ENCODE measurements at places on chromosomes 7 and 10.

DNA sequence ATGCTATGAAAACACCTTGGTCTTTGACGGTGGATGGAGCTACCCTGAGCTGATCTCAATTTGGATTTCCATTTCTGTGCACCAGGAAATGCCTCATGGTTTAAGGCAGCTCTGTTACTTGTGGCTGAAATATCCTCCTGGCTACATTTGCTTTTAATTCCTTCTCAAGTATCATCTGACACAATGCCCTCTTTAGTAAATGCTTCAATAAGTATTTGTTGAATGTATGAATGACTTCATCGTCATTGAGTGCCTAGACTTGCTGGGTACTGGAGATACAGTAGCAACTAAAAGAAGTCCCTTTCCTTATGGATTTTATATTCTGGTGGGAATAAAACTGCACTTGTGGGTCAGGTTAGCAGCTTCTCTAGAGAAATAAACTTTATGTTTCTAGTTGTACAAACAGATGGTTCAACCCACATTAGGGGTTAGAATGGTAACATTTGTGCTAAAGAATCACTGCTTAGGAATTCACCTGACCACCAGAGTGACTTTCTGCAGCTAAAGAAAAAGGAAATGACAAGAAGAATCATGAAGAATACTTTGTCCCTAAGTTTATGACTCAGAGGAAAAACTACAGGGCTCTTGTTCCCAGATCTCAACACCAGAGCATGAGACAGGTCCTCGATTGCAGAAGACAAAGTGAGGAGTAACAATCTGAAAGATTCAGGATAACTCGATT, 21.8 kb upstream of the SMNDC1 start:
- DNase-seq: no peak

DNA sequence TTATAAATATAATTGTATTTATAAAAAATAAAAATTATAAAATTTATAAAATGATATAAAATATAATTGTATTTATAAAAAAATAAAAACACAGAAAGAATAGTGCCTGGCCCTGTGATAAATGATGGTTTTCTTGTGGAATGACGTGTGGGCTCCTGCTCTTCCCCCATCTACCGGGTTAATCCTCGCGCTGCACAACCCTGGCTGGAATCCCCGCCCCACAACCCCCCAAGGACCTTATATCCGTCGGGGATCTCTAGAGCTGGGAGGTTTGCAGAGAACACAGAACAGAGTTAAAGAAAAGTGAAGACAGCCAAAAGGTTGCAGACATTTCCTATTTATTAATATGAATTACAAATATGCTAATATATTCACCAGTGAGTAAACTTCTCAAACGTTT, 95.4 kb upstream of the NPS start:
- DNase-seq: no peak

DNA sequence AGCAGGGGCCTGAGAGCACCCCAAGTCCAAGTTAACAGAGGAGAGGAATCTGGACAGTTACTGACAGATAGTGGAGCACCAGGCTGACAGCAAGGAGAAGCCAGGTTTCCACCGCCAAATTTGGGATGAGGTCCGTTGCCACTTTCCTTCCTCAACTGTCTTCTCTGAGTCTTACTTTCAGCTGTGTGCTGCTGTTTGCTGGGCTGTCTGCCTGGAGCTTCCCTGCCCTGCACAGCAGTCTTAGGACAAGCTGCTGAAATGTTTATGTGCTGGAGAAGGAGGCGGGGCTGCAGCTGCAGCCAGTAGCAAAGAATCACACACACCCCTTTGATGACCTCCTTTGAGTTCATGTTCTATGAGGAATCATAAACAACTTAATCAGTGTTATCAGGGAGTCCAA, 17.4 kb upstream of the CYP3A7 start:
- no peak for DNase-seq

- no peak for DNase-seq
These were observed 17.1 kb upstream of the TMEM120A start for GRCh38 chr7:76011442-76011861.

DNA sequence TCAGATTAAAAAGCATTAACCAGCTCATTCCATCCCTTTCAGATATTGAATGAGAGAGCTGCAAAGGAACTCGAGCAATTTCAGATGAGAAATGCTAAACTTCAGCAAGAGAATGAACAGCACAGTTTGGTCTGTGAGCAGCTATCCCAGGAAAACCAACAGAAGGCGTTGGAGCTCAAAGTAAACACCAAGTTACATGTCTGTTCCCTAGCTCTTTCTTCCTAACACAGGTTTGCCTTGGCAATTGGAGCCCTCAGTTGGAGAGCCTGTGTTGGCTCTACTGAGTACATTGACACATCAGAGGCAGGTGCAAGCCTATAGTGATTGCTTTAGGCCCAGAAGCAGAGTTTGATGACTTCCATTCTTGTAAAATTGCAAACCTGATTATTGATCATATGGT, 14.7 kb downstream of the CFAP58 start:
- DNase-seq: no peak

DNA sequence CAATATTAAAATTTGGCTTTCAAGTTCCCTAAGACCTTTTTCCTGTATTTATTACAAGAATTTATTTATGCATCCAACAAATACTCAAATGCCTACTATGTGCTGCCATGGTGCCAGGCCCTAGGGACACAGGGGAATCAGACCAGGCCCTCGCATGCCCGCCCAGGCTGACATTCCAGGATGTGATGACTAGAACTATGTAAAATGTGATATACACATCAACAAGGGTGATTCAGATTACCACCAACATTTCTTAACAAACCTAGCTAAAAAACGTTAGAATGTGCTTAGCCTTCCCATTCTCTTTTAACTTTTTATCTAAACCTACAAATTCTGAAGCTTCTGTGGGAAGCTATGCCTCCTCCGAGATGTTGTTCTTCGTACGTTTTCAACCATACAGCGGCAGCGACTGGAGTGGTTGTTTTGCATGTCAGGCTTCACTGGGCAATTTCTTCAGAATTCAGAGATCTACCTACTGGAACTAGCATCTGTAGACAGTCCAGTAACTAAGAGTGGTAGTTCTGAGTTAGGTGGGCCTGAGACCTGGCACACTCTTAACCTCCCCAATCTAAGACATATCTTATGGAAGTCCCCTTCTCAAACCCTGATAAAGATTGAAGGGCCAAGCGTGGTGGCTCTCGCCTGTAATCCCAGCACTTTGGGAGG, 22.1 kb downstream of the GNA12 start:
- no peak for DNase-seq

DNA sequence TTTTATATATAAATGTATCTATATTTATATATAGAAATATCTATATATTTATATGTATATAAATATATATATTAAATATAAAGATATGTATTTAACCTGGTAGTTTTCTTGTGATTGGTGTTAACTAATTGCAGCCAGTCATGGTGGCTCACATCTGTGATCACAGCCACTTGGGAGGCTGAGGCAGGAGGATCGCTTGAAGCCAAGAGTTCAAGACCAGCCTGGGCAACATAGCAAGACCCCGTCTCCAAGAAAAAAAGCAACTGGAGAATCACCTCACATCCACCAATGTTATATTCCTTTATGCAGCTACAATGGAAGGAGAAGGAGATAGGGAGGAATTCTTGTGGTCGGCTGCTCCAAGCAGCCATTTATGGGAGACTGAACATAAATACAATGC, 224.9 kb downstream of the BAMBI start:
- DNase-seq: no peak

- no peak for DNase-seq
These were observed 62.8 kb downstream of the WDR37 start for GRCh38 chr10:1119027-1119426.

DNA sequence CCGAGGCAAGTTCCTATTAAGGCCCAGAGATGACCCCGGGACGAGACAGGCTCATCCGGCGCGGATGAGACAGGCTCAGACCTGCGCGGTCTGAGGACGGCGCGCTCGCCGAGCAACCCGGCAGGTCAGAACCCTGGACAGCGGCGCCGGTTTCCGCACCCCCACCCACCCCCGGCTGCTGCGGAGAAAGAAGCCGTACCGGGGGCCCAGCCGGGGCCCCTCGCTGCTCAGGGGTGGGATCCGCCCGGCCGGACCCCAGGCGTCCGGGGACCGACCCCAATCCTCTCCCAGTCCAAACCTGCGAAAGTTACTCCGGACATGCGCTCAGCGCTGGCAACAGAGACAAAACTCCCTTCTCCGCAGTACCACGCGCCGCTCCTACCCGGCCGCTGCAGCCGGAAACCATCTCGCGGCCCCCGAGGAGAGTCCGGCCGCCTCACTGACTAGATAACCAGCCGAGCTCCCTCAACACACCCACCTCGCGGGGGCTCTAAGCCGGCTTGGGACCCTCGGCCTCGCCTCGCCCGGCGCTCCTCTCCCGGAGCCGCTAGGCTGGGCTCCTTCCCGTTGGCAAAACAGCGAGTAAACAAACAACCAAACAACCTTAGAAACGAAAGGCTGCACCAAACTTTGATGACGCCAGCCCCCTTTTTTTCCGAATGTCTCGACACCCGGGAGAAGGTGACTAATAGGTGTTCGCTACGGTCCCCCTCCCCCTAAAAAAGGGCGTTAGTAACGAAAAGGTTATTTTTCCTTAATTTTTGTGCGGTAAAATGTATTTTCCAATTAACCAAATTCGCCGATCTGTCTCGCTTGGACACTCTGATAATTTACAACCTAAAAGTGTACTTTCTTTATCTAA, 2.3 kb upstream of the DRGX start:
- peak; percentile 19 for DNase-seq

GRCh38 chr10:102118867-102119266, 1.3 kb downstream of the LDB1 start:
- no peak for DNase-seq

DNA sequence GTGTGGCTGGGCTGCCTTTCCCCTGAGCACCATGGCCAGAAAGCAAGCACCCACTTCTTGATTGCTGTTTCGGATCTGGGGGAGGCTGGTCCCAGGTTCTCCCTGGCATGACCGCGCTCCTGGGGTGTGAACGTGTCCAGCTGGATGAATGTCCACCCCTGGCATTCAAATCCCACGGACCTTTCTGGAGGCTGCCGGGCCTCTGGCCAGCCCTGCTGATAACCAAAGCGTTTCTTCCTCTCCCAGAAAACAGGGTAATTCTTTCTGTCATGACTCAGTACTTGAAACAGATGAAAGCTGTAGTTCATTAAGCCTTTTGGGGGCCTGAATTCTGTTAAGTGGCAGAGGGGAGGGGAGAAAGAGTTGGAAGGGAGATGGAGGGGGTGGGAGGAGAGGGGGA, 73.1 kb upstream of the SAMD8 start:
- DNase-seq: no peak

DNA sequence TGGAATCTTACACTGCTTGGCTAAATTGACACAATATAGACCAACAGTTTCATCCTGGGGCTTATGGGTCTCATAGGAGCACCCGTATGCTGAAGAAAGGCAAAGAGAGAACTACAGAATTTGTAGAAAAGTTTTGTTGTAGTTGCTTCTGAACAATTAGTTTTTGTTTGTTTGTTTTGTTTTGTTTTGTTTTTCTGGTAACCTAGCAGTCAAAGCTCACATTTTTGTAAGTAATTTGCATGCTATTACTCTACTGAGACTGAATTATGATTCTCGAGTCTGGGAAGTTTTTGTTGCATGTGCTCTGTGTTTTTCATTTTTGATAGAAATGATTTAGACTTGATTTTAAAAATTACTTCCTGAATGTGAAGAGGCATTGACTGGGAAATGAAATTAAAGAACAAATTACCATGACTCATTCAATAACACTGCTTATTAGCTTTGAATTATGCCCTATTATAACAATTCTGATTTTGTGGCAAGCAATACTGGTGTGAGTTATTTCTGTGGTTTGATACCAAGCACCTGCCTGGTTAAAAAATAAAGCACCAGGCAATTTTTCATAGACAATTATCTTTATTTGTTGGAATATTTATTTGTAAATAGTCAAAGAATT, 438 bp downstream of the LSMEM1 start:
- DNase-seq: no peak

- no peak for DNase-seq
These were observed 32.9 kb upstream of the PBLD start for GRCh38 chr10:68365611-68366010.

DNA sequence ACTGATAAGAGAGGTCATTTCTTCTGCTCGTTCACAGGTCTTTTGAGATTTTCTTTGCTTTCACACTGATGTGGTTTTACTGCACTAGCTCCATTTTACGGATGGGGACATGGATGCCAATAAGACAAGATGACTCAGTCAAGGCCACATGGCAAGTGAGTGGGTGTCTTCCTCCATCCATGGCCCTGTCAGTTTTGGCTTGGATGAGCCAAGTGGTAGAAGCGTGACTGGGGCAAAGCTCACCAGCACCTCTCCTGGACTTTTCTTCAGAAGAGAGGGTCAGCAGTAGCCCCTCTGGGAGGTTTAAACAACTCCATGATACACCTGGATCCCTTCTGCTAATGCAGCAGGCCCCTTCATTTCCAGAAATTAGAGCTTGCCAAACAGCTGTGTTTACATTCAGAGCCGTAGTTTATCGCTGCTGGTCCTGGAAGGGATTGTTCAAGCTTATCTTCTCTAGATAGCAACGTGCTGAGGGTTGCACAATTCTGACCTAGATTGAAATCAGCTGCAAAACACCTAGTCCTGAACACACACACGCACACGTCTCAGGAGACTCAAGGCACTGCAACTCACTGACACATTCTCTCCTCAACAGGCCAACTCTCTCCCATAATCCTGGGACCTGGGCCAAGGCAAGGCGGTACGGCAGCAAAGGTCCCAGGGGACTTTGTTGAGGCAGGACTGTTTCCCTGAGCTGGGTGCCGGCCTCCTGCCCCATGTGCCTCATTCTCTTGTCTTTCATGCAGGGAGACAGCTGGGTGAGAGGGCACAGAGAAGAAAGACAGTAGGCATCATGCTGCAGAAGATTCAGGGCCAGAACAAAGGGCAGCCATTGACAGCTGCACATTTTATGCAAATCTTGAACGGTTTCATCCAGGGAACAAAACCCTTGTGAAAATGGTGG, 14.2 kb upstream of the PDCD4 start:
- no peak for DNase-seq

- DNase-seq: no peak
These were observed 158.8 kb upstream of the ADARB2 start for GRCh38 chr10:1896153-1896552.

DNA sequence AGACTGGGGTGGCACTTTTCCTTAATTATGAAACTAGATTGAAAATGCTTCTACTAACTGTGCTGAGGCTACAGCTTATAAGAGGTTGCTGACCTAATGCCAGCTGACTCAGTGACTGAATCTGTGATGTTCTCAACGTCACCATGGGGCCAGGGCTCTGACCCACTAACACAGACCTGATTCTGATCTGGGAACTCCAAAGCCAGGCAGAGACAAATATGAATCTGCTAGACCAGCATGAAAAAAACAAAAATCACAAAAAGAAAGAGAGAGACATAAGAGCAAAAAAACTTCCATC, 16.1 kb downstream of the USP6NL start:
- DNase-seq: no peak

All from stimulated activated CD8-positive, alpha-beta memory T cell treated with anti-CD3 and anti-CD28 coated beads, Interleukin-7, amount 100 ng/mL, for 1 hour (primary cell).